ENCODE measurements at places on chromosomes 5 and 9.
A peak's percentile ranks its signal among the peaks of the same experiment; 100 is the strongest.

GRCh38 chr5:145887976-145888574, 15.3 kb upstream of the GRXCR2 start:
- DNase-seq, result peak; percentile 63

DNA sequence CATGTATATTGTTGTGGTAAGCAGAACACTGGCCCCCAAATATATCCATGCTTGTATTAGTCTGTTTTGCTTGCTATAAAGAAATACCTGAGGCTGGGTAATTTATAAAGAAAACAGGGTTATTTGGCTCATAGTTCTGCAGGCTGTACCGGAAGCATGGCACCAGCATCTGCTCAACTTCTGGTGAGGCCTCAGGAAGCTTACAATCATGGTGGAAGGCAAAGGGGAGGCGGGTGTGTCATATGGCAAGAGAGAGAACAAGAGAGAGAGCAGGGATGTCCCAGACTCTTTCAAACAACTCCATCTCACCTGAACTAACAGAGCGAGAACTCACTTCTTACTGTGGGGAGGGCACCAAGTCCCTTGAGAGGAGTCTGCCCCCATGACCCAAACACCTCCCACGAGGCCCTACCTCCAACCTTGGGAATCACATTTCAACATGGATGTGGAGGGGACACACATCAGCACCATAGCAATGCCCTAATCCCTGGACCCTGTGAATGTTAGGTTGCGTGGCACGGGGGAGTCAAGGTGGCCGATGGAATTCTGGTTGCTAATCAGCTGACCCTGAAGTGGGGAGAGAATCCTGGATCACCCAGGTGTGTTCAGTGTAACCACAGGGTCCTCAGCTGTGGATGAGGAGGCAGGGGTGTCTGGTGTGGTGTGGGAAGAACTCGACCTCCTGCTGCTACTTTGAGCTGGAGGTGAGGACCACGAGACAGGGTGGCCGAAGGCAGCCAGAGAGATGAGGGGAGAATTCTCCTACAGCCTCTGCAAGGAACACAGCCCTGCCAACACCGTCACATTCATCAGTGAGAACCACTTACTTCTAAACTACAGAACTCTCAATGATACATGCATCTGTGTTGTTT, 172.8 kb downstream of the AUH start:
- no peak for DNase-seq

- DNase-seq, result no peak
These were observed 677.0 kb downstream of the TAF11L14 start for GRCh38 chr5:18311266-18311665.

DNA sequence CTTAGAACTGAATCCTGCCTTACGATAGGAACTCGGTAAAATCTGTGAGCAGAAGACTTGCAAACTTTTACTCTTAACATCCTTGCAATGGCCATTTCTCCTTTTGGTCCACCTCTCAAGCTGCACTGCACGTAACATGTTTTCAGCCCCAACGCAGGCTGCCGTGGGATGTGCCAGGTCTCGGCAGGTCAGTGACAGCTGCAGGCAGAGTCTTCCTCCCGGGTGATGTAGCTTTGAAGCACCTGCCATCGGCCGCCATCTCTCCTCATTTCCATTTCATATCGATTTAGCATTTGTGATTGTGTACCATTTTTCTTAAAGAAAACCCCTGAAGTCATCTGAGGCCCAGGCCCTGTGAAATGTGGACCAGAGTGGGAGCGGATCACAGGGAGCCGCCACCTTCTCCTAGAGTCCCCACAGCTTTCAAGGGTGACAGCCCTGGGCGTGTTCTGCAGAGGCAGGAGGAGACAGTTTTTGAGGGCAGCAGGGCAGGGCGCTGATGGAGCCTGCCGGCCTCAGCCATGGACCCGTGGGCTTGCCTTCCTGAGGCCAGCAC, 25.8 kb upstream of the LPCAT1 start:
- DNase-seq, result no peak

All from kidney tubule cell (primary cell).